ENCODE measurements at places on chromosomes 3 and 15.

GRCh38 chr15:80152896-80153876 is at the start of gene FAH:
TSS of gene FAH (plus strand) at chr15:80152999. CDS start at chr15:80153055, 56 bp downstream.
- DNase-seq = no peak

- DNase-seq = no peak
Observed at GRCh38 chr15:99057697-99058420, 47.0 kb upstream of the SYNM start.

DNA sequence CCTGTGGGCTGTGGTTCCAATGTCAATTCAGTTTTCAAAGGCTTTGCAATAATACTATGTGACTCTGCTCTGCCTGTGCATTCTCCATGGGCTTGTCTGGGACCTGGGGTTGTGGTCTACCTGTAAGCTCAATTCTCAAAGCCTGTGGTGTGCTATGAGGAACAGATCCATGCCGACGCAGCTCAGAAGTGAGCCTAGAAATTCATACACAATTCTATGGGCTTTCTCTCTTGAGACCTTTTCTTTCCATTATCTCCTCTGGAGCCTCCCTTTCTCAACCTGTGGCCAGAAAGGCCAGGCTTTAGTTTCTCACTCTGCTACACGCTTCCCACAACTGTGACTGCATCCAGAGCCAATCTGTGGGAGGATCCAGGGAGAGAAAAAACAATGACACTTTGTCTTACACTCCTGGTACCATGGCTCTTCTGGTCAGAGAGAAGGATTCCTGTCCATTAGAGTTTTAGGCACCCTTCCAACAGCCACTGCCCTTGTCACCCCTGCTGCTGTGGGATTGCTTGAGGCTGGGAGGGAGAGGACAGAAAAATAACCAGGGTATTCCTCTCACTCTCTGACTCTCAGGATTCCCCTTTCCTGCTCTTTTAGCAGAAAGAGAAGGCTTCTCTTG is 34.1 kb upstream of the KLF13 start:
- peak; percentile 11 for DNase-seq

DNA sequence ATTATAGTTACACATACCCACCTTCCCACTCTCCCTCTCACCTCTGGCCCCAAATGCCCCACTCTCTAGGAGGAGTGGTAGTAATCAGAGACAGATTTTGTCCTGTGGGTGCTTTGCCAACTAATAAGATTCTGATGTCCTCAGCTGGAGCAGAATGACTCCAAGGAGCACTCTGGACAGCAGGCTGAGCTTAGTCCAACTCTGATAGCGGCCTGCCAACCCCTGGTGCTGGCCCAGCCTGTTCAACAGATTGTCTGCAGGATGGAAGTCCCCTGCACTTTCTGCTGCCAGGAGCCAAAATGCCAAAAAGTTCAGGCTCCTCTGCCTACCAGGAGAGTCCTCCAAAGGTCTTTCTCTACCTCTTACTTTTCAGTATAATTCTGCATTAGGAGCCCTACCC is 160.5 kb upstream of the UMPS start:
- DNase-seq = no peak

GRCh38 chr15:88274553-88275460 is 18.3 kb upstream of the NTRK3 start:
- no peak for DNase-seq

DNA sequence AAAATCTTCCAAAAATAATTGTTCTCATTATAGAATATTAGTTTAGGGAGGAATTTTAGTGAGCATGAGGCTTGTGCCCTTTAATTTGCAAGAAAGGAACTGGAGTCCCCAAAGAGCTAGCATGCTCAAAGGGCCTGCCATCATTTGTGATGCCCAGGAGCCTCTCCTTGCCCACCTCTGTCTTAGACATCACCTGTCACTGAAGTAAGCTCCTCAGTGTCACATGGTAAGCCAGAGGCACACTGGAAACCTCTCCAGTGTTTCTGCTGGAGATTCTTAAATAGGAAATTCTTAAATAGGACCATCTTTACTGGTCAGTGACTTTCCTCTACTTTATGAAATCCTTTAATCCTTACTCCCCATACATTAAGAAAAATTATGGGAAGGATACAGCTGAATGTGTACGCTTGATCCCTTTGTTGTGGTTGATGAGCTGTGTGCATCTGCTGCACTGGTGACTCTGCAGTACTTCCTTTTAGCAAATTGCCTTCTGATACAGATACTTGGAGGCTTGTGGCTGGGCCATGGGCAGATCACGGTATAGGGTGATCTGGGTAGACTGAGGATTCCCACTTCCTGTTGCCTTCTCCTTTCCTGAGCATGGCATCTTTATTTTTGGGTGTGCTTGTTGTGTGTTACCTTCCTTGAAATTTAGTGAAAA is 197.4 kb downstream of the KLHL25 start:
- no peak for DNase-seq

DNA sequence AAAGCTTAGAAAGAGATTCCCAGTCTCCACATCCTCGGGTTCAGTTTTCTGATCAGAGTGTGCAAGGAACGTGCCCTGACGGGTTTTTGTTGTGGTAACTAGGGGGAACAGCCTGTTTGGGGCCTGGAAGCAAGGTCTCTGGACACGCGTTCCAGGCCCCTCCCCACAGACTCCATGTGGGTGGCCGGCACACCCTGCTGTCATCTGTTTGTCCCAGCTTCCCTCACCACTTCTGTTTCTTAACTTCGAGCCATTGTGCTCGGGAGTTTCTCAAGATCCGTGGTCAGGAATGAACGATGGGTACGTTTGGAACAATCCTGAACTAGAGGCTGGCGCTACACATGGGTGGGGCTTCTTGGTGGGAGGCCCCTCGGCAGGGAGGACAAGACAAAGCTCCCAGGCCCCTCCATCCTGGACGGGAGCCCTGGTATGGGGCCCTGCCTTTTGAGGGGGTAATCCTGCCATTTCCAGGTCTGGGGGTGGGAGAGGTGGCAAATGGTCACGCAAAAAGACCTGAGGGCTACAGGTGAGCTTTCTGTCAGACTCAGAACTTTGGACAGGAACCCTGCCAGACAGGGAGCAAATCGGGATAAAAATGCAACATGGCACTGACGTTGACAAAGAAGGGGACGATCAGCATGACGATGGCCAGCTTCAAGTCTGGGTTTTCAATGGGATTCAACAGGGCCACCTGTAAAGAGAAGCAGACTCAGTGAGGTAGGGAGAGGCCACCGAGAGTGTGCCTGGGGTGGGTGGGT is 8.5 kb upstream of the MUSTN1 start:
- no peak for DNase-seq

DNA sequence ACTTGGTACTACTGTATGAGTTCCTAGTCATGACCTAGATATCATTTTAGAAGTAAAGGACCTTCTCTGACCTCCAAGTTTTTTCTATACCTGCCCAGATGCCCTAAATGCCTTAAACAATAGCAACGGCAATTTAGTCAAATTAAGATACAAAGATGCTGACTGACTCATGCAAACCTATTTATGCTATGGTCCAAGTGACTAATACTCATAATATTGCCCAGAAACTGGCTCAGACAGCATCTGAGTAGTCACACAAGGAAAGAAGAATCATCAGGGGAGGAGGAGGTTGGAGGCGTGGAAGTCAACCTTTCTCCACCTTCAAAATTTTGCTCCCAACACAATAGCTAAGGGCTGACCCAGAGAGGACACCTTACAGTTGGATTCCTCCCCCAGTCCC is 6.8 kb downstream of the FYCO1 start:
- DNase-seq = no peak

DNA sequence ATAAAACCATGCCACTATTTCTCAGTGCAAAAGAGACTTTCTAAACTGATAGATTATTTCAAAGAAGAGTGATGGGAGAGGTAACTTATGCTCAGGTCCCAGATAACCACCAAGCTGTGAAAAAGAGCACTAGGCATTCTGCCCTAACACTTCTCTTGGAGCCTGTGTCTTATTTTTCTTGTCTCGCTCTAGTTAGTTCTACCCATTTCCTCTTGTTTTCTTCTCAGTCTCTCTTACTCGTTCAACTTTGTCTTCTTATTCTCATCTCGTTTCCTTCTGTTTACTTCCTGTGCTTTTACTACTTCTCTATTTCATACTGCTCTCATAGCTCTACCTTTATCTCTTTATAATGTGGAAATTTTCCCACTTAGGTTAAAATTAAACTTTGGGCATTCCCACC is 91.8 kb upstream of the CGNL1 start:
- DNase-seq = no peak

DNA sequence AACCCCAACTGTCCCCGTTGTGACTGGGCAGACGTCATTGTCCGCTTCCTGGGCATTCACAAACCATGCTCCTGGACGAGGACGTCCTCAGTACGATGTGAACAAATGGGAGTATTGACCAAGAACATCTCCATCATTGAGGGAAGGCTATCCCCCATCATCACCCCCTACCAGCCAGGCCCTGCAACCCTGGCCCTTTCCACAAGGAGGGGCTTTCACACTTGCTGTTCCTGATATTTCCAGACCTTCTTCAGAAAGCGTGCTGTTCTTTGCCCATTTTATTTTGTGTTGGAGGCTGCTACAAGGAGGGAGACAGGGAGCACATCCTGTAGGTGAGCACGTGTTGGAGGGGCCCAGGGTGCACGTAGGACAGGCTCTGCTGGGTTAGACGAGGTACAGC is 277.0 kb upstream of the LRRC3B start:
- DNase-seq = no peak

DNA sequence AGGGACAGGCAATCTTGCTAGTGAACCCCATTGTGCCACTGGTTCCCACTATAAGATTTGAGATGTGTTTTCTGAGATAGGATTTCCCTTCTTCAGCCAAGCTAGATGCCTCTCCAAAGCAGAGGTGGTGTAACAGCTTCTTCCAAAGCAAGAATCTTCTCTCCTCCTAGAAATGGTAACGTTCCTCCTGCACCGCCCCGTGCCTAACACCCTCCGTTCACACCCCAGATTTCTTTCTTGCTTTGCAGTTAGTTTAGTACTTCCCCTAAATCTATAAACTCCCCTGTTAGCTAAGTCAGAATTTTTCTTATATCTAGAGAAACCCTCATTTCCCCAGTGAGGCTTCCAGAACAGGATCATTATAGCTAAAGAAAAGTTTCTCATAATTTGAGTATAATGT is 617.6 kb upstream of the MDFIC2 start:
- DNase-seq = no peak

- no peak for DNase-seq
Observed at GRCh38 chr3:197591816-197592215, 36.0 kb upstream of the BDH1 start.

DNA sequence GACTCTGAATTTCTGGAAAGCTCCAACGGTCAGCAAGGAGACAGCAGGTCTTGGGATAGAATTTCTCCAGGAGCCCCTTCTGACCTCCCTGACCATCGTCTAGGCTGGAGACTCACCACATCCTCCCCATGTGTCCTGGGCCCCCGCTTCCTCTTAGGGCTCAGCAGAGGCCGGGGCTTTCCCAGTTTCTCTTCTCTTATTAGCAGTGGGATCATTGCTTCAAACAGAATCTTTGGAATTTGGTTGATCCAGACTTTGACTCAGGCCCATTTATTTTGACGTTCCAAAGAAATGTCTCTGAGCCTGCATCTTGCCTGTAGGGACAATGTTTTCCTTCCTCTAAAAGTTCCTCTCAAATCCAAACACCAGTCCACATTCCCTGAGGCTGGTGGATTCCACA is 38.4 kb upstream of the SLC6A6 start:
- DNase-seq = no peak

GRCh38 chr15:42691770-42692169 is 45.2 kb downstream of the CDAN1 start:
- DNase-seq = no peak

GRCh38 chr15:85289677-85290365 is 90.6 kb upstream of the AKAP13 start:
- no peak for DNase-seq

- no peak for DNase-seq
Observed at GRCh38 chr15:74011610-74012009, 17.1 kb downstream of the PML start.

GRCh38 chr15:72063186-72063585 is 54.8 kb downstream of the MYO9A start:
- DNase-seq = no peak

- peak; percentile 26 for DNase-seq
Observed at GRCh38 chr3:129315223-129315997, 36.7 kb downstream of the HMCES start.

GRCh38 chr15:74773329-74773728 is 8.6 kb upstream of the CSK start:
- DNase-seq = no peak

DNA sequence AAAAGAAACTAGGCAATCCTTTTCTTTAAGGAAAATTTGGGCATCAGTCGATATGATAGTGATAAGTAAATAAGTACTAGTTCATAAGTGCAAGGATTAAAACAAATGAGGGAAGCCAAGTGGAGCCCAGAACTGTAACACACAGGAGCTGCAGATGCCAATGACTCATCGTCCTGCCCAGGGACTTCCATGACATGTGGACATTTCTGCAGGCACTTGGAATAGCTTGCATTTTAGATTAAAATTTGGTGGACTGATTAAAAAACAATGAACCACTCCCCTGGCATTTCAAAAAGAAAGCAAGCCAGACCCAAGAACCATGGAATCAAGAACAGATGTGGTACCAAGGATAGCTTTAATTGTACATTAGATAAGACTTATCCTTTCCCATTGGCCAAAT is 2.9 kb downstream of the SAMD7 start:
- no peak for DNase-seq

- no peak for DNase-seq
Observed at GRCh38 chr3:123150449-123151215, 51.1 kb upstream of the SEC22A start.

DNA sequence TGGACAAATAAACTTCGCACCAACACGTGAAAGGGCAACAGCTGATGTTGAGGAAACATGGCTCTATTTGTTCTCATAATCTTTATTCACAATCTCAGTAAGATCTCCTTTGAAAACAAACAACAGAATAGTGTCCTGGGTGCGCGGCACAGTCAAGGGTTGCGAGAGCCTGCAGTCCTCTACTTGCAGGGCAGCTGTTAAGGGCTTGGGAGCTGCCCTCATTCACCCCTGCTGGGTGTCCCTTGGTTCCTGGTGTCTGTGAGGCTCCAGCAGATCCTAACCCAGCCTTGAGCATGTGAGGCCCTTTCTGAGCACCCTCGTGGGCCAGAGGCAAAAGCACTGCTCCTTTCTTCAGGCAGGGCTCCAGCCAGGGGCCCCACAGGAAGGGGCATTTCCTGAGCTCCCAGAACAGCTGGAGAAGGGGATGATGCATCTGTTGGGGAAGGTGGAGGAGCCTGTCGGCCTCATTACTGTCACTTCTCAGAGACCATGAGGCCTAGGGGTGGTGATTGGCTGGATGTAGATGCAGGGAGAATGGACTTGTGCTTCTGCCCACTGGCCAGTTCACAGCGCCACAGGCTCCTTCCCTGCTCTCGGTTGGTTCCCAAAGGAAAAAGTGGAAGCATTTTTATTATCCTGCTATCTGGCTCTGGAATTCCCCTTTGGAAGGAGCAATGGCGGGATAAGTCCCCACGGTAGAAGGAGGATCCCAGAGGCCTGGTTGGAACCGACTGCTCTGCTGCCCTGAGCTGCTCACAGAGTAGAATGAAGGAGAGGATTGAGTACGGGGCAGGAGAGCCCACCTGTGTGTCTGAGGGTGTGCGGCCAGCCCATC is 51.9 kb upstream of the KLF13 start:
- DNase-seq = peak; percentile 2

- DNase-seq = no peak
Observed at GRCh38 chr15:82398785-82399184, 30.8 kb upstream of the GOLGA6L9 start.
